Thoracic aorta endothelial cell (primary cell): ENCODE measurements at places on chromosomes 1 and 21. TPM values are rescaled to one million over a fixed set of nuclear protein-coding genes. Genes with fewer than 3 reads are reported as not detected.

Gene BTBD19
- total RNA-seq, result 14.3 and 17.2 TPM in 2 replicates

Gene AMPD1
- total RNA-seq, result not detected in 2 replicates

Gene ROR1
- total RNA-seq, result 0.53 and 6.7 TPM in 2 replicates

Gene PGLYRP3
- not detected in 2 replicates for total RNA-seq

Gene LZIC
- 42.9 and 47.2 TPM in 2 replicates for total RNA-seq

Gene SETSIP
- 0.36 TPM in 1 of 2 replicates, not detected in the other for total RNA-seq

Gene NBPF6
- not detected in 2 replicates for total RNA-seq

Gene KRTAP21-2
- total RNA-seq, result not detected in 2 replicates

Gene CENPF
- 64.0 and 117 TPM in 2 replicates for total RNA-seq

Gene SPRR1B
- not detected in 2 replicates for total RNA-seq

Gene SPATA21
- total RNA-seq, result under 0.01 TPM in 1 of 2 replicates, not detected in the other

Gene TNFRSF1B
- 28.1 and 30.5 TPM in 2 replicates for total RNA-seq

Gene TBCE
- total RNA-seq, result 29.3 and 34.5 TPM in 2 replicates

Gene PLA2G2D
- total RNA-seq, result not detected in 2 replicates

Gene FAM177B
- not detected in 2 replicates for total RNA-seq

Gene TDRD5
- not detected in 2 replicates for total RNA-seq

Gene ZNF436
- 16.0 and 21.0 TPM in 2 replicates for total RNA-seq

Gene SELL
- 1.9 and 3.6 TPM in 2 replicates for total RNA-seq

Gene CHI3L2
- not detected in 2 replicates for total RNA-seq

Gene IRF6
- 14.1 and 20.8 TPM in 2 replicates for total RNA-seq

Gene MYOG
- not detected in 2 replicates for total RNA-seq

Gene AMY1A
- total RNA-seq, result not detected in 2 replicates

Gene MPZ
- total RNA-seq, result 1.2 and 1.3 TPM in 2 replicates

Gene VANGL1
- total RNA-seq, result 15.6 and 25.8 TPM in 2 replicates

Gene TCEA3
- total RNA-seq, result 0.53 and 1.0 TPM in 2 replicates

Gene ENAH
- total RNA-seq, result 99.1 and 109 TPM in 2 replicates

Gene PRKAA2
- total RNA-seq, result 10.0 and 11.2 TPM in 2 replicates

Gene KIF17
- 0.13 and 0.86 TPM in 2 replicates for total RNA-seq

Gene KRTAP7-1
- not detected in 2 replicates for total RNA-seq

Gene SLAMF1
- not detected in 2 replicates for total RNA-seq

Gene LIN28A
- total RNA-seq, result not detected in 2 replicates

Gene RNU1-3
- under 0.01 TPM in 2 replicates for total RNA-seq

Gene AGT
- not detected in 2 replicates for total RNA-seq

Gene THEM5
- not detected in 2 replicates for total RNA-seq

Gene DRAXIN
- 0.50 and 0.93 TPM in 2 replicates for total RNA-seq

Gene PCSK9
- total RNA-seq, result 0.07 TPM in 1 of 2 replicates, not detected in the other

Gene FAM110D
- total RNA-seq, result 0.66 and 2.7 TPM in 2 replicates

Gene MASP2
- total RNA-seq, result 0.07 TPM in 1 of 2 replicates, not detected in the other

Gene KRTAP20-2
- total RNA-seq, result not detected in 2 replicates

Gene TSPAN2
- 1.1 and 2.0 TPM in 2 replicates for total RNA-seq

Gene XCL2
- not detected in 2 replicates for total RNA-seq

Gene AK5
- total RNA-seq, result 0.65 and 8.2 TPM in 2 replicates

Gene RAP1GAP
- total RNA-seq, result under 0.01 and 0.07 TPM in 2 replicates

Gene PWP2
- total RNA-seq, result 18.9 and 24.2 TPM in 2 replicates

Gene CD34
- 18.7 and 47.7 TPM in 2 replicates for total RNA-seq

Gene FAM72D
- total RNA-seq, result 2.5 and 3.9 TPM in 2 replicates

Gene TAS1R1
- 0.07 TPM in 1 of 2 replicates, not detected in the other for total RNA-seq

Gene TEX38
- not detected in 2 replicates for total RNA-seq

Gene C21orf91
- 8.1 and 9.6 TPM in 2 replicates for total RNA-seq

Gene BARHL2
- not detected in 2 replicates for total RNA-seq

Gene ST6GALNAC5
- total RNA-seq, result not detected in 2 replicates

Gene CYP4Z1
- total RNA-seq, result not detected in 2 replicates

Gene MYCL
- total RNA-seq, result 2.1 and 3.0 TPM in 2 replicates

Gene RSBN1
- total RNA-seq, result 16.5 and 17.3 TPM in 2 replicates

Gene PDC
- total RNA-seq, result not detected in 2 replicates

Gene CRP
- 0.29 TPM in 1 of 2 replicates, not detected in the other for total RNA-seq

Gene ZBTB8OS
- 31.0 and 36.3 TPM in 2 replicates for total RNA-seq

Gene TENT5C
- total RNA-seq, result 0.13 and 0.14 TPM in 2 replicates
